Chondrocyte (in vitro differentiated cells): ENCODE measurements at places on chromosomes 3 and 15. TPM values are rescaled to one million over a fixed set of nuclear protein-coding genes. Genes with fewer than 3 reads are reported as not detected.

The DUOXA2 gene
- not detected in 3 replicates for total RNA-seq

The ALDH1L1 gene
- total RNA-seq, result 0.51 to 1.9 TPM (median 0.60 TPM) in 3 replicates

The TRMT10C gene
- 12.8 to 17.6 TPM (median 17.0 TPM) in 3 replicates for total RNA-seq

The PLCH1 gene
- total RNA-seq, result 0.07 to 0.17 TPM in 2 of 3 replicates, not detected in the other

The IRAK2 gene
- total RNA-seq, result 0.63 to 1.6 TPM (median 1.6 TPM) in 3 replicates

The MUSTN1 gene
- 1.4 to 9.2 TPM (median 6.9 TPM) in 3 replicates for total RNA-seq

The KNL1 gene
- total RNA-seq, result 4.7 to 6.0 TPM (median 5.5 TPM) in 3 replicates

The SMAD6 gene
- total RNA-seq, result 5.2 to 29.0 TPM (median 6.6 TPM) in 3 replicates

The CGNL1 gene
- total RNA-seq, result 4.6 to 7.2 TPM (median 7.1 TPM) in 3 replicates

The MAN2C1 gene
- 105 to 158 TPM (median 109 TPM) in 3 replicates for total RNA-seq

The GABRR3 gene
- total RNA-seq, result not detected in 3 replicates

The CCDC54 gene
- not detected in 3 replicates for total RNA-seq

The PLSCR5 gene
- total RNA-seq, result not detected in 3 replicates

The PAQR5 gene
- 0.20 TPM in 1 of 3 replicates, not detected in the others for total RNA-seq

The ZNF710 gene
- total RNA-seq, result 6.7 to 14.4 TPM (median 12.9 TPM) in 3 replicates

The GPR171 gene
- not detected in 3 replicates for total RNA-seq

The APBA2 gene
- 26.4 to 30.4 TPM (median 28.7 TPM) in 3 replicates for total RNA-seq

The GCNT3 gene
- 0.51 to 0.79 TPM (median 0.70 TPM) in 3 replicates for total RNA-seq

The KLF15 gene
- 0.41 to 1.8 TPM (median 1.3 TPM) in 3 replicates for total RNA-seq

DNA sequence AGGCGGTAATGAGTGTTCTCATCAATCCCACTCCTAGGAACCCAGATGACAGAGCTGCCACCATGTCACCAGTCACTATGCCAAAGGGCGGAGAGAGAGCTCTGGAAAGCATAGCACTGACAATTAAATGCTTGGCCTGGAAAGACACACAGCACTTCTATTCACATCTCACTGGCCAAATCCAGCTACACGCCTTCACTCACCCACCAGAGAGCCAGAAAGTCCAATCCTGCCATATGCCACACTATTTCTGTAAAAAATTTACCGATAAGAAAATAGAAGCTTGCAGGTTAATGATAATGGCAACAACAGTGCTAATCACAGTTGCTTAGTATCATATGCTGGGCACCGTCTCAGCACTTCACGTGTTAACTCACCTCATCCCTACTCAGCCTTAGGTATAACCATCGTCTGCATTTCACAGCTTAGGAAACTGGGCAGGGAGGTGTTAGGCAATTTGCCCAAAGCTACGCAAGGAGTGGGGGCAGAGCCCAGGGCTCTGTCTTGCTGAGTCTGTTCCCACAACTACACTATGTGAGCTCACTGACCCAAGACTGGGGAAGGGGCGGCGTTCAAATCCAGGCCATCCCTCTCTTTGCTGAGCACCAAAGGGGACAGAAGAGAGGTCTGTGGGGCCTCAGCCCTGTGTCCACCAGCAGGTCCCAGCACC, 16.5 kb downstream of the KLHL25 start:
- no peak for DNase-seq

GRCh38 chr3:182755712-182756111, 37.6 kb upstream of the ATP11B start:
- no peak for DNase-seq

GRCh38 chr15:33013827-33014445, 180.6 kb downstream of the FMN1 start:
- no peak for DNase-seq

GRCh38 chr15:59862191-59863155, 141.6 kb upstream of the FOXB1 start:
- no peak for DNase-seq

GRCh38 chr3:135970506-135971116, 5.1 kb downstream of the PPP2R3A start:
- no peak for DNase-seq

- no peak for DNase-seq
Observed at GRCh38 chr15:26148156-26148860, 285.2 kb upstream of the ATP10A start.

DNA sequence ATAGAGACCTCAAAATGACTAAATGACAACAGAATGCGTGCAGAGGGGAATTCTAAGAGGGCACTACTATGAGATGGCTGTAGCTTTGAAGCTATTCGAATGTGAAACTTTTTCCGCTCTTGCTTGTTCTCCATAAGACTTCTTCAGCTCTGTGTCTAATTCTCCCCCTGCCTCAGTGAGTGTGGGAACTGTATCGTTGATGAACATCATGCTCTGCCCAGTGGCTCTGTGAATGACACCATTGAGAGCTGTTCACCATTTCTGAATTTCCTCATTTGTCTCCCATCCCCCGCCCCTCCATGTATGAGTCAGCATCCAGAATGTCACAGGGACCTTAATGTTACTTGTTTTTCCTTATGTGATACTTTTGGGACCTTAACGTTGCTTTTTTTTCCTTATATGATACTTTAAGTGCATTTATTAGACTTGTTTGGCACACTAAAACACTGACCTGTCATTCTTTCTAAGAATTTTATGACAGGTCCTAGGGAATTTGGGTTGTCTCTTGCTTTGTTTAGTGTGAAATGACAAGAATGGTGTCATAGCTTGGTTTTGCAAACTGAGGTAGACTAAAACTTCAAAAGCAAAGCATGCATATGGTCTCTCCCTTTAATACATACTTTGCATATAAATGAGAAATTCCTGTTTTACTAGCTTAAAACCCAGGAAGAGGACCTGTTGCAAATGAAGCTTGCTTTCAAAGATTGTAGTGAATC, 99.6 kb downstream of the FNDC3B start:
- no peak for DNase-seq

DNA sequence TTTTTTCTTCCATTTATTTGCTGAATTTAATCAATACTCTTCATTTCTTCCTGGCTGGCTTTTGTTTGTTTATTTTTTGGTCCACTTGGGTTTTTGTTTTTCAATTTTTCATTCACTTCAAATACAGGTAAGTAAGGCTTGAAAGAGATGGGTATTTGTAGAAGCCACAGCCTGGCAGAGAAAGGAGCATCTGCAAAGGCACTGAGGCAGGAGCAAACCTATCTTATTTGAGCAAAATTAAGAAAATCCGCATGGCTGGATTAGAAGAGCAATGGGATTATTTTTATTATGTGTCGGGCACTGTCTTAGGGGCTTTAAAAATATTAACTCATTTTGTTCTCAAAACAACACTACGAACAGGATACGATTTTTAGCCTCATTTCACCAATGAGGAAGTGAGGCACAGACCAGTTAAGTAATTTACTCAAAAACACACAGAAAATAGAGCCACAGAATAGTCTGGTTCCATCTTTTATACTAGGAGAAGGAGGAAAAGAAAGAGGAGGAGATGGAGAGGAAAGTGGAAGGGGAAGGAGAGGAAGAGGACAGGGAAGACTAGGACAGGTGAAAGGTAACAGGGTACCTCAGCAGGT, 35.1 kb upstream of the CCDC80 start:
- no peak for DNase-seq

- DNase-seq, result no peak
Observed at GRCh38 chr3:69411346-69411745, 25.5 kb upstream of the FRMD4B start.

DNA sequence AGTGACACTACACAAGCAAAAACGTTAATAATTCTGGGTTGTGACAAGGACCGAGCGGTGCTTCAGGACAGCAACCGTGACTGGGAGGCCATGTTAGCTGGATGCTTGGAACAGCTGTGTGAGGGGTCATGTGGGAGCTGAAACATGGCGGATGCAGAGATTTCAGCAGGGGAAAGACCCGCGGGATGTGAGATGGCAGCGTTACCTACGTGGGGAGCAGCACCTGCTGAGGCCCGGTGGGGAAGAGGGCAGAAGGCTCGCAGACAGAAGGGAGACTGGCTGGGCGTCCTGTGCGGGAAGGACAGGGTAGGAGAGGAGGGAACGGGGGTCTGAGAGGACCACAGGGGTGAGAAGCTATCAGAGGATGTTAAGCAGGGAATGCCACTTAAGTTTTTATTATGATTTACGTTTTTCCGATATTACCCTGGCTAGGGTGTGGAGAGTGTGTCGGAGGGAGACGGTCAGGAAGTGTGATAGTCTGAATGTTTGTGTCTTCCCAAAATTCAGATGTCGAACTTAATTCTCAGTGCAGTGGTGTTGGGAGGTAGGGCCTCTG, 228.8 kb upstream of the LYSMD4 start:
- peak; percentile 69 for DNase-seq

DNA sequence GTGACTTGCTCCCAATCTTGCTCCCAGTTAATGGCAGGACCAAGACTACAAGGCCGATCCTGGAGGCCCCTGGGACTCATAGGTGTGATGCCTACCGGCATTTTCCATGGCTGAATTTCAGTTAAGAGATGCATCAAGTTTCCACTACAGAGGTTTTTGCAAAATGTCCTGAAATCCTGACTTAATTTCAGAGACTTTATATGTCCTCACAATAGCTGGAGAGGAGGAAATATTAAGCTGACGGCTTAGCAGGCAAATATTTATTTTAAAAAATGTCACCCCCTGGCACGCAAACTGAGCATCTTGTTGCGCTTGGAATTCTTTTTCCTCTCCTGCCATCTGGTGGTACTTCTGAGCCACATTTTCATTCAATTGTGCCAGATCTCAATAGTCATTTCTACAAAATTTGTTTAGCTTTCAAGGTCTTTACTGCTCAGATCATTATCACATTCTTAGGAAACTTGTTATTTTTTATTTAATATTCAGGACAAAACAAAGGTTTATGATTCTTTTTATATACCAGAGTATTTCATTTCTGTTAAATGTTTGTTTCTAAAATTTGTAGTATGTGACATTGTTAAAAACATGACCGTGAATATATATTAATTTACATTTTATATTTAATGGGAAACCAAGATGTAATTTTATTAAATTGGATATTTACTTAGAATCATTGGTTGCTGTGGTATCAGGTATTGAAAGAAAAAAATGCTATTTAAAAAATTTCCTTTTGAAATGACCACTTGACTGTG, 189.2 kb upstream of the THRB start:
- no peak for DNase-seq

DNA sequence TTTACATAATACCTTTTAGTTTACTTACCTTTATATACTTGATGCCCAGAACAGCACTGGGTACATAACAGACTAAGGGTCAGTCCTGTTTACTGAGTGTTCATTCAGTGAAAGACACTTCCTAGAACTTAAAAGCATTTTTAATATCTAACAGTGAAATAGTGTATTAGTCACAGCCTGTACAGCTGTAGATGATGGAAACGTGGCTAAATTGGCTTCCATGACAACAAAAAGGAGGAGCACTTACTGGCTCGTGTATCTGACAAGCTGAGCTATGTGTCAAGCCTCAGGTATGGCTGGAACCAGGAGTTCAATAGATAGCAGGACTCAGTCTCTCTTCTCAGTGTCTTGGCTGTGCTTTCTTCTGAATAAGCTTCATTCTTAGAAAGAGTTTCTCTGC, 40.2 kb downstream of the CMTM8 start:
- DNase-seq, result no peak

- DNase-seq, result no peak
Observed at GRCh38 chr3:194828116-194828515, 142.4 kb downstream of the FAM43A start.

GRCh38 chr3:31615071-31615875, 82.5 kb downstream of the STT3B start:
- DNase-seq, result no peak

DNA sequence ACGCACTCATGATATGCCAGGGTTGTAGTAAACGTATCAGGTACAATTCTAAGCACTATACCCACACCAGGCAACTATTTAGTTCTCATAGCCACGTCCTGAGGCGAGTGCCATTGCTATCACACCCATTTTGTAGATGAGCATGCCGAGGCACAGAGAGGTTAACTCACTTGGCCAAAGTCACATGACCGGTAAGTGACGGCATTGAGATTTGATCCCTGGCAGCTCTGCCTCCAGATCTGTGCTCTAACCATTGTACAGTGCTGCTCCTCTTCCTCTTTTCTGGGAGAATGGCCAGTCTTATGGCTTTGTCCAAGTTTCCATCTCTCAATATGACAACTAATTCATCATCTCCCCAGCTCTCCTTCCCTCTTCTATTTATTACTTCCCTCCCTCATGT, 18.9 kb upstream of the ATP2B2 start:
- DNase-seq, result no peak

GRCh38 chr3:11717768-11718636, 74.3 kb upstream of the VGLL4 start:
- DNase-seq, result no peak

GRCh38 chr15:39357480-39358268, 223.2 kb upstream of the THBS1 start:
- DNase-seq, result no peak
